Vagina (tissue), 2 donors: ENCODE measurements at places on chromosomes 7 and 10. TPM values are rescaled to one million over a fixed set of nuclear protein-coding genes. Genes with fewer than 3 reads are reported as not detected.
A peak's percentile ranks its signal among the peaks of the same experiment; 100 is the strongest.

Gene FZD8
- 7.6 TPM for total RNA-seq

Gene MBL2
- total RNA-seq = not detected

Gene CRPPA
- 1.2 TPM for total RNA-seq

Gene MEOX2
- total RNA-seq = 1.7 TPM

Gene SPOCK2
- total RNA-seq = 46.9 TPM

- H3K36me3 ChIP-seq = no peaks in the 10 kb centered on the region
- H3K27ac ChIP-seq = no peak overlapping the region
- H3K4me3 ChIP-seq = no peak overlapping the region
- no peak for DNase-seq
These were observed 19.7 kb upstream of the PTPRZ1 start for GRCh38 chr7:121853307-121853706.

DNA sequence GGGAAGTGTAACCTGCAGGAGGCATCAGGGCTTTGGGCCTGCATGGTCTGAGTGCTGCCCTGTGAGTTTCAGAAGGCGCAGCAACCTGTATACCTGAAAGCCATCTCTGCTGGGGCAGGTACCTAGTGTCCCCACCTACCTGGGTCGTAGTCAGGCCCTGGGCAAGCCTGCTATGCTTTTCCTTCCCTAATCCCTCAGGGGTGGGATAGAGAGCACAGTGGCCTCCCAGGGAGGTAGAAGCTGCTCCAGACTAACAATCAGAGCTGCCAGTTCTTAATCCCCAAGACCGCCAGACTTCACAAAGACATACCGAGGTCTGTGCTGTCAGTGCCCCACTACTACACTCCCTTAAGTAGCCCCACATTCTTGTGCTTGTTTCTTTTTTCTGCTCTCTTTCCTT, 52.0 kb downstream of the PTEN start:
- no peak overlapping the region for H3K27ac ChIP-seq
- H3K4me1 ChIP-seq = peaks cover 41% of the 10 kb centered on the region
- H3K27me3 ChIP-seq = no peaks in the 10 kb centered on the region

- H3K4me3 ChIP-seq = no peak overlapping the region
- H3K4me1 ChIP-seq = peaks cover 56% of the 10 kb centered on the region
These were observed 106.2 kb downstream of the PLXDC2 start for GRCh38 chr10:19922236-19922963.

DNA sequence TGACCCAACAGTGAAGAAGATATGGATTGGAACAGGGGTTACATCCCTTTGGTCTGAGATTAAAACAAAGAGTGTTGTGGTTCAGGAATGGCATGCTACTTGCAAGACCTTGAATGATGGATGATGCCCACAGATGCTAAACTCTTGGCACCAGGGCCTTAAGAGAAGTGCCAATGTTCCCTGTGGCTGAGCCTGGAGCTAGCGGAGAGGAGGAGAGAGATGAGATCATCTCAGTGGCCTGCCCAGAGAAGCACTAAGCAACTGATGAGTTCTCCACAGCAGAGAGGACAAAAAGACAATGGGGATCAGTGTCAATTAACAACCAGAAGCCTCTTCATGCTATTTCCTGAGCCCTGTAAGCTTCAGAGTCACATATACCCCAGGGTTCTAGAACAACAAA, 97.8 kb downstream of the ELAPOR2 start:
- no peak for DNase-seq
- H3K4me3 ChIP-seq = no peak overlapping the region
- no peaks in the 10 kb centered on the region for H3K36me3 ChIP-seq
- no peaks in the 10 kb centered on the region for H3K27me3 ChIP-seq
- H3K4me1 ChIP-seq = no peaks in the 10 kb centered on the region

- H3K4me1 ChIP-seq = no peaks in the 10 kb centered on the region
- peak; percentile 20 for DNase-seq
- H3K36me3 ChIP-seq = no peaks in the 10 kb centered on the region
- H3K27me3 ChIP-seq = no peaks in the 10 kb centered on the region
These were observed 92.7 kb upstream of the MACROH2A2 start for GRCh38 chr10:69959911-69960310.

GRCh38 chr7:120729245-120729644, 128.7 kb downstream of the TSPAN12 start:
- no peaks in the 10 kb centered on the region for H3K4me1 ChIP-seq
- no peaks in the 10 kb centered on the region for H3K36me3 ChIP-seq
- H3K27me3 ChIP-seq = no peaks in the 10 kb centered on the region
- DNase-seq = no peak
- no peak overlapping the region for H3K27ac ChIP-seq
- no peak overlapping the region for H3K4me3 ChIP-seq
